Smooth muscle cell of trachea (primary cell): ENCODE measurements at places on chromosomes 5 and 9. TPM values are rescaled to one million over a fixed set of nuclear protein-coding genes. Genes with fewer than 3 reads are reported as not detected.

The KIF20A gene
- 12.2 and 108 TPM in 2 replicates for total RNA-seq

The GPR150 gene
- total RNA-seq, result 0.29 and 0.66 TPM in 2 replicates

The EPB41L4B gene
- 0.15 and 0.66 TPM in 2 replicates for total RNA-seq

The INSL4 gene
- total RNA-seq, result not detected in 2 replicates

The SPINK4 gene
- not detected in 2 replicates for total RNA-seq

The ADAMTS12 gene
- total RNA-seq, result 8.9 and 12.1 TPM in 2 replicates

The RBM18 gene
- total RNA-seq, result 8.3 and 8.9 TPM in 2 replicates

The TMEM252 gene
- not detected in 2 replicates for total RNA-seq

The FOXD4 gene
- 0.17 TPM in 1 of 2 replicates, not detected in the other for total RNA-seq

The IRX2 gene
- 2.0 and 6.1 TPM in 2 replicates for total RNA-seq

The CD72 gene
- 2.0 and 3.5 TPM in 2 replicates for total RNA-seq

The HCN1 gene
- not detected in 2 replicates for total RNA-seq

The LCN1 gene
- total RNA-seq, result not detected in 2 replicates

The PLK2 gene
- total RNA-seq, result 55.7 and 536 TPM in 2 replicates

The CTSV gene
- 0.33 and 1.5 TPM in 2 replicates for total RNA-seq

The RLN1 gene
- 0.17 and 0.29 TPM in 2 replicates for total RNA-seq

The CYLC2 gene
- not detected in 2 replicates for total RNA-seq

The TRAF2 gene
- total RNA-seq, result 11.8 and 14.6 TPM in 2 replicates

The PCDHA9 gene
- under 0.01 TPM in 2 replicates for total RNA-seq

The AGGF1 gene
- total RNA-seq, result 27.6 and 40.2 TPM in 2 replicates

The SNAPC4 gene
- total RNA-seq, result 7.7 and 9.6 TPM in 2 replicates

The ADAMTS2 gene
- 50.3 and 76.6 TPM in 2 replicates for total RNA-seq
